ENCODE measurements at places on chromosomes 13 and 19.

DNA sequence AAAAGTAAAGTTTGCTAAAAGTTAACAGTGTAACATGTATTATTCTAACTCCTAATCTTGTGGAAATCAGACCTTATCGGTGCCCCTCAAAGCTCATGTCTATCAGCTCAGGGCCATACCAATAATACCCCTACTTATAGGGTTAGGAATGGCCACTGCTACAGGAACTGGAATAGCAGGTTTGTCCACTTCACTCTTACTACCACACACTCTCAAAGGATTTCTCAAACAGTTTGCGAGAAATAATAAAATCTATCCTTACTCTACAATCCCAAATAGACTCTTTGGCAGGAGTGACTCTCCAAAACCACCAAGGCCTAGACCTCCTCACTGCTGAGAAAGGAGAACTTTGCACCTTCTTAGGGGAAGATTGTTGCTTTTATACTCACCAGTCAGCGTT is 1677.7 kb downstream of the OLFM4 start:
- DNase-seq, result no peak

DNA sequence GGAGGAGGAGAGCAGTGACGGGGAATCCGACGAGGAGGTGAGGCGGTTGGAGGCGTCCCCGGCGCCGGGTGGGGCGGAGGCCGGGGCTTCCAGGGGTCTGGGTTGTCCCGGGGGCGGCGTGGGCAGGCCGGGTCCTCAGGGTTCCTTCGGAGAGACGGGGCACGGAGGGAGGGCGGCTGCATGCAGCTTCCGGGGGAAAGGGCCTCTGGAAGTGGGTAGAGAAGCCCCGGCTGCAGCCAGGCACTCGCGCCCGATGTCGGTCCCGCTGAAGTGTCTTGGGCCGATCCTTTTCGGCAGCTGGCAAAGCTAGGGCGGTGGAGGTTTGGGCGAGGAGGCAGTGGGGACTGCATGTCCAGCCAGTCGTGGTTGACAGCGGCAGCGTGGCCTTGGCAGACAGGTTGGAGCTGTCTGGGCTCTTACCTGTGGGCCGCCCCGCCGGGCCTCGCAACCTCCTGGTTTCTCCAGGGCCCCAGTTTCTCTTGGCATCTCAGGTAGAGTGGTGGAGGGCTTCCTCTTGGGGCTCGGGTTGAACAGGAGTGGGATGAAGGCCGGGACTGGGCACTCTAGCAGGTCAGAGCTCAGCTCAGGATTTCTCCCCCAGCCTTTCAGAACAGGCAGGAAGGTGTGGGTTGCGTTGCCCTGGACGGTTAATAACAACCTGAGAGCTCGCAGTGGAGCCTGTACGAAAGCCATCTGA is 690 bp downstream of the KMT2B start:
- DNase-seq, result no peak

DNA sequence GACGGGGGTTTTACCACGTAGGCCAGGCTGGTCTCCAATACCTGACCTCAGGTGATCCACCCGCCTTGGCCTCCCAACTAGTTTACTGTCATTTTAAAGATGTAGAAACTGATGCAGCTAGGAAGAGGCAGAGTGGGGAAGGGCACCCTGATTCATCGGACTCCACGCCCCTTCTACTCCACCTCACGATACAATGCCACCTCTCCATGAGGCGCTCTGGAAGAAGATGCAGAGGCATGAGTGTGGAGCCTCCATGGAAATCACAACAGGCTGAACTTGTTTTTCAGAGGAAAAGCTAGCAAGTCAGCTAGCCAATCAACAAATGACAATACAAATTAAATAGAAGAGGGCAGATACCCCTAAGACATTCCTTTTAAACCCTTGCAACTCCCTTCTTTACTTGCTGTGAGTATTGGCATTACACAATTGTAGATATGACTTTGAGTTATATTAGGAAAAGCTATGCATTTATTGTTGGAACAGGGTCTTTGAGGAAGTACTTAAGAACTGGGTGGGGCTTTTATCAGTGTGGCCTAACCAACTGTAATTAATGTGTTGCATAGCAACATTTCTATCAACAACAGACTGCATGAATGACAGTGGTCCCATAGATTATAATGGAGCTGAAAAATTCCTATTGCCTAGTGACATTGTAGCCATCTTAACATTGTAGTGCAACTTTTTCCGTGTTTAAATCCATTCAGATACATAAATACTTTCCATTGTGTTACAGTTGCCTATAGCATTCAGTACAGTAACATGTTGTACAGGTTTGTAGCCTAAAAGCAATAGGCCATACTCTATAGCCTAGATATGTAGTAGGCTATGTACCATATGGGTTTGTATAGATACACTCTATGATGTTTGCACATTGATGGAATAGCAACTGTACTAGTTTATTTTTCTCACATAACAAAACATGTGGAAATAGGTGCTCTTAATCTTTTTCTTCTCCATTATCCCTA is 17.6 kb downstream of the WDFY2 start:
- DNase-seq, result no peak

DNA sequence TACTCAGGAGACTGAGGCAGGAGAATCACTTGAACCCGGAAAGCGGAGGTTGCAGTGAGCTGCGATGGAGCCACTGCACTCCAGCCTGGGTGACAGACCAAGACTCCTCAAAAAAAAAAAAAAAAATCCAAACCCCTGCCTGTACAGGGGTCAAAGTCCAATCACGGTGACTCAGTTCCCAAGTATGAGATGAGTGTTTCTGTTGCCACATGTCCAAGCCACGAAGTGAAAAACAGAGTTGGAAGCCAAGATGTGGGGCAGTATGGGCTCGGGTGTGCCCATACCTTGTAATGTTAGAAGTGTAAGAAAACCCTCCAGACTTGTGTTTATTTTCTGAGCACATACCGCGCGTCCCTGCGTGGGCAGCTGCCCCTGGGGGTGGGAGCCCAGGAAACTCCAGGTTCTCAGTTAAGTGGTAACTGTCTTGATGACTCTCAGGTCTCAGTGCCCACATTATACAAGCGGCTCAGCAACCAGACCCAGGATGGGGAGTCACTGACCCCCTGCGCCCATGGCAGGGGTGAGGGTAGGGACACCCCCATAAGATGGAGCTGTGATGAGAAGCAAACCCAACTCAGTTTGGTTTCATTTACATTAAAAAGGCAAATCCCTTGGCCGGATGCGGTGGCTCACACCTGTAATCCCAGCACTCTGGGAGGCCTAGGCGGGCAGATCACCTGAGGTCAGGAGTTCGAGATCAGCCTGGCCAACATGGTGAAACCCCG is 1.2 kb upstream of the GPX4 start:
- DNase-seq, result peak; percentile 97

GRCh38 chr19:23470873-23471545 is 75.7 kb upstream of the ZNF91 start:
- DNase-seq, result no peak

- DNase-seq, result no peak
Observed at GRCh38 chr19:44003461-44004009, 778 bp downstream of the ZNF230 start.

GRCh38 chr13:31167490-31167889 is 5.8 kb upstream of the HSPH1 start:
- no peak for DNase-seq
